Panc1 (cell line): ENCODE measurements at places on chromosomes 2 and 18. TPM values are rescaled to one million over a fixed set of nuclear protein-coding genes. Genes with fewer than 3 reads are reported as not detected.

DNA sequence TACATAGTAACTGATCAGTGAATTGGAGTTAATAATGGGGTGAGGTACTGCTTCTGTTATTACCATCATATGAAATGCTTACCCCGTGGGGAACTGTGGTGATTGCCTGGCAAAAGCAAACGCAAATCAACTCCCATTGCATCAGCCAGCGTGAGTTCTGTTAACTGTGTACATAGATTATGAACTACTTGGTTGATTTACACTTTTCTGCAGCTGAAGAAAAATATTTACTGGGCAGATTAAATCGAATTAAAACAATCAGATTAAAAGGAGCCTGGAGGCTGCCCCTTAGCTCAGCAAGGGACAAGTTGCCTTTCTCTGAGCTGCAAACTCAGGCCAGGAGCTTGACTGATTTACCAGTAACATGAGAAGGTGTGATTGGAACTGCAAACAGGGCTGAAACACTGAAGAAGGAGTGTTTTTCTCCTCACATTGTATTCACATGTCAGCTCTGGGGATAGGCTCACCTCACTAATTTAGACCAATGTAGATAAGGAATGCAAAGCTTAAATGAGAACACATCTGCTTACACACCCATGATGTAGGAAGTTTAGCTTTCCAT, 220.1 kb downstream of the OSR1 start:
- no peak for DNase-seq
- no peaks in the 10 kb centered on the region for H3K36me3 ChIP-seq
- peaks cover 5% of the 10 kb centered on the region; the same call in 1 of the 2 replicates for H3K4me1 ChIP-seq
- H3K4me3 ChIP-seq: no peak overlapping the region
- peak overlapping the region; percentile 51 for H3K27ac ChIP-seq

DNA sequence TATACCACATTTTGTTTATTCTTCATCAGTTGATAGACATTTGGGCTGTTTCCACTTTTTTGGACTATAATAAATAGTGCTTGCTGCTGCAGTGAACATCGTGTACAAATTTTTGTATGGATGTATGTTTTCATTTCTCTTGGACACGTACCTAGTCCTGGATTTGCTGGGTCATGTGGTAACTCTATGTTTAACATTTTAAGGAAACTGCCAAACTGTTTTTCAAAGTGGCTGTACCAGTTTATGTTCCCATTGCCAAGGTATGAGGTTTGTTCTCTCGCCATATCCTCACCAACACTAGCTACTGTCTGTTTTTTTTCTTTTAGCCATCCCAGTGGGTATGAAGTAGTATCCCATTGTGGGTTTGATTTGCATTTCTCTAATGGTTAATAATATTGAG, 42.5 kb downstream of the GREB1L start:
- H3K27ac ChIP-seq: no peak overlapping the region
- H3K36me3 ChIP-seq: no peaks in the 10 kb centered on the region
- H3K27me3 ChIP-seq: no peaks in the 10 kb centered on the region
- no peaks in the 10 kb centered on the region for H3K4me1 ChIP-seq

DNA sequence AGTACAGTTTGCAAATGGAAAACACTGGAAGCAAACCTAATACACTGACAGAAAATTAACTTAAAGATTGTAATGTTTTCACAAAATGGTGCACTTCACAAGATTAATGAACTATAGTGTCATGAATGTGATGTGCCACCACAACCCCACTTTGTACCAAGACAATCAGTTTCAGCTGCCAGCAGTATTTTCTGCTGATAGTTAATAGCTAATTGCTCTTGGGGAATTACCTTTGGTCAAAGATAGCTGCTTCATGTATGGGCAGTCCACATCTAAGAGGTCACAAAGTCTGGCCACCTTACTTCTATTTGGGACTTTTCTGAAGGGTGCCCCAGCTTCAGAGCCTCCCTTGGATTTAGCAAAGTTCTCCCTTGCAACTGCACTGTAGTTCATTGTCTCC, 254.0 kb downstream of the CALCRL start:
- no peak for DNase-seq
- H3K4me1 ChIP-seq: no peaks in the 10 kb centered on the region
- H3K27me3 ChIP-seq: no peaks in the 10 kb centered on the region
- no peak overlapping the region for H3K27ac ChIP-seq

GRCh38 chr18:51053814-51054213, 23.8 kb downstream of the SMAD4 start:
- no peak overlapping the region for H3K4me3 ChIP-seq
- H3K27me3 ChIP-seq: no peaks in the 10 kb centered on the region
- DNase-seq: no peak
- H3K27ac ChIP-seq: no peak overlapping the region
- peaks cover 2% of the 10 kb centered on the region for H3K36me3 ChIP-seq
- H3K4me1 ChIP-seq: no peaks in the 10 kb centered on the region

DNA sequence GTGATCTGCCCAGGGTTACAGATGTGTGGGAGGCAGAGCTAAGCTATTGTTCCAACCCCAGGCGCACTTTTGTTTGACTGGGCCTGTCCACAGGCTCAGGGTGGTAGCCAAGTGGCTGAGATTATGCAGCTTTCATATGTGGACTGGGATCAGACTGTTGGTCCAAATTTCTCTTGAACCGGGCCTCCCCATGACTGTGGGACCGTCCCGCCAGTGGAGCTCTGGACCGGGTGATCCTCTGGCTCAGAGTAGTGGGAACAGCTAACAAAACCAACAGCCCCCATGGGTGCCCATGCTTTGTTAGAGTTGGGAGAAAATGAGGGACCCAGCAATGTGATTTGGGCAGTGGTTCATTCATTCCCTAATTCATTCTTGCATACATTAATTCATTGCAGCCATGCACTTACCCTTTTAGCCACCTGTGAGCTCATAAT, 86.8 kb upstream of the HS6ST1 start:
- no peak overlapping the region for H3K27ac ChIP-seq
- no peaks in the 10 kb centered on the region for H3K36me3 ChIP-seq
- DNase-seq: no peak
- H3K4me3 ChIP-seq: no peak overlapping the region
- H3K4me1 ChIP-seq: no peaks in the 10 kb centered on the region

GRCh38 chr18:78686976-78687685, 292.5 kb upstream of the SALL3 start:
- no peak for DNase-seq

GRCh38 chr18:12032786-12033642, 51.7 kb downstream of the IMPA2 start:
- no peak for DNase-seq
- H3K27ac ChIP-seq: no peak overlapping the region
- H3K4me1 ChIP-seq: no peaks in the 10 kb centered on the region

DNA sequence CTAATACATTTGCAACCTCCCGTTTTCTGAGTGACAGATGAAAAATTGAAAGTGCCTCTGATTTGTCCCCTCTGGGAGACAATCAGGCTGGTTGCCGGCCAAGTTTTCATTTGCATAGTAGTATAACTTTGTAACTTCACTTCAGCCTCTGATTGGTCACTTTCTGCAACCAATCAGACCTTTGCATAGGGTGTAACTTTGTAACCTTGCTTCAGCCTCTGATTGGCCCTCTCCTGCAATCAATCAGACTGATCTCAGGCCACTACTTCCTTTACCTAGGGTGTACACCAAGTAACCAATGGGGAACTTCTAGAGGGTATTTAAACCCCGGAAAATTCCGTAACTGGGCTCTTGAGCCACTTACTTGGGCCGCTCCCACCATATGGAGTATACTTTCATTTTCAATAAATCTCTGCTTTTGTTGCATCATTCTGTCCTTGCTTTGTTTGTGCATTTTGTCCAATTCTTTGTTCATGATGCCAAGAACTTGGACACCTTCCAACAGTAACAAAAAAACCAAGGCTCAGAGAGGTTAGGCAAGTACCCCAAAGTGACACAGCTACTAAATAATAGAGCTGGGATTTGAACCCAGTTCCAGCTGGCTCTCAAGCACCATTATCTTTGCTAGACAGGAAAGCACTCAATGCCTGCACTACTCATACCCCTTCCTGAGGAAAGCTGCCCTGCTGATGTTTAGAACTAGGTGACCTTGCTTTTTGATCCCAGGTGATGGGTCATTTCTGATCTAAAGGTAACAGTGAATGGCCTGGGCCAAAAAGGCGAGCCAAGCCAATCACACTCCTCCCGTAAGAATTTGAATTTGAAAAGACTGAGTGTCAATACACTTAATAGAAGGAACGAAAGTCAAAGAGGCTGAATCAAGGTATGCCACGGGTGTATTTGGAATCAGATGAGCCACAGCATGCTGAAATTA, 10.9 kb upstream of the MYOM1 start:
- no peak for DNase-seq
- H3K36me3 ChIP-seq: no peaks in the 10 kb centered on the region
- no peaks in the 10 kb centered on the region for H3K27me3 ChIP-seq
- H3K4me3 ChIP-seq: no peak overlapping the region
- H3K27ac ChIP-seq: no peak overlapping the region
- no peaks in the 10 kb centered on the region for H3K4me1 ChIP-seq

- H3K36me3 ChIP-seq: no peaks in the 10 kb centered on the region; the same call in 1 of the 2 replicates
- no peaks in the 10 kb centered on the region for H3K27me3 ChIP-seq
- no peak overlapping the region for H3K27ac ChIP-seq
- DNase-seq: no peak
Measured at GRCh38 chr2:73068147-73068546, 3.4 kb downstream of the SFXN5 start.

SERPINB10 gene
- total RNA-seq: not detected

GPR155 gene
- total RNA-seq: 2.1 TPM

MC2R gene
- 0.05 TPM for total RNA-seq
